Esophagus squamous epithelium (tissue), 5 donors: ENCODE measurements at places on chromosomes 7 and 10.

DNA sequence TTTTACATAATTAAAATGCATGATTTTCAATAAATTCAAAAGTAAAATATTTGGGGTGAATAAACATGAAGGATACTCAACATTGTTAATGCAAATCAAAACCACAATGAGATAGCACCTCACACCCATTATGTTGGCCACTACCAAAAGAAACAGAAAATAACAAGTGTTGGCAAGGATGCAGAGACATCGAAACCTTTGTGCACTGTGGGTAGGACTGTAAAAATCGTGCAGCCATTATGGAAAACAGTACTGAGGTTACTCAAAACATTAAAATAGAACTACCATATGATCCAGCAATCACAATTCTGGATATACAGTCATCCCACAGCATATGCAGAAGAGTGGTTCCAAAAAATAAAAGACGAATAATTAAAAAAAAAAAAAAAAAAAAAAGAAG, 13.1 kb downstream of the EZH2 start:
- no peaks in the 10 kb centered on the region for H3K4me1 ChIP-seq
- no peaks in the 10 kb centered on the region for H3K27me3 ChIP-seq
- DNase-seq, result no peak
- H3K36me3 ChIP-seq, result no peaks in the 10 kb centered on the region
- H3K4me3 ChIP-seq, result no peak overlapping the region

GRCh38 chr7:10211016-10211415, 762.7 kb upstream of the PHF14 start:
- no peak overlapping the region for H3K27ac ChIP-seq
- no peaks in the 10 kb centered on the region for H3K36me3 ChIP-seq
- H3K27me3 ChIP-seq, result no peaks in the 10 kb centered on the region
- no peak for DNase-seq

- H3K36me3 ChIP-seq, result no peaks in the 10 kb centered on the region
- peak overlapping the region; percentile 81 for H3K27ac ChIP-seq
- H3K4me3 ChIP-seq, result no peak overlapping the region
- no peaks in the 10 kb centered on the region for H3K27me3 ChIP-seq
- no peak for DNase-seq
- peaks cover 47% of the 10 kb centered on the region for H3K4me1 ChIP-seq
These were observed 147.7 kb upstream of the AKR1E2 start for GRCh38 chr10:4678023-4678950.

GRCh38 chr10:124916098-124916584, 25.8 kb upstream of the ZRANB1 start:
- H3K4me1 ChIP-seq, result peaks cover 11% of the 10 kb centered on the region
- no peak for DNase-seq
